ENCODE measurements at places on chromosomes 1 and 21.
A peak's percentile ranks its signal among the peaks of the same experiment; 100 is the strongest.

DNA sequence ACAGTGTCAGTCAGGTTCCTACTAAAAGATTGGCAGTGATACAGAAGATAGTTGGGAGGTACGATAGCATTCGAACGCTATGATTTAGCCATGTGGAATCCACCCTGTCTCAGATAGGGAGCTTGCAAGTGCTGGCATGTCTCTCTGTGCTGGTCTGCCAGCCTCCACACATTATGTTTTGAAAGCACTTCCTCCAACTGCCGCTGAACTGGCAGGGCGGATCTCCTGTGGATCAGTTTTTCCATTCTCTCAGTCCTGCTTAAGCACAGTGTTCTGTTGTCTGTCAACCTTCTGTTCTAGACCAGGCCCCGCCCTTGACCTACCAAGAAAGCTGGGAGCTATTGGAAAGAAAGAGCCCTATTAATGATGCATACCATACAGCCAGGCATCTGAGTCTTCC, 65.5 kb upstream of the PALMD start:
- no peak for DNase-seq

DNA sequence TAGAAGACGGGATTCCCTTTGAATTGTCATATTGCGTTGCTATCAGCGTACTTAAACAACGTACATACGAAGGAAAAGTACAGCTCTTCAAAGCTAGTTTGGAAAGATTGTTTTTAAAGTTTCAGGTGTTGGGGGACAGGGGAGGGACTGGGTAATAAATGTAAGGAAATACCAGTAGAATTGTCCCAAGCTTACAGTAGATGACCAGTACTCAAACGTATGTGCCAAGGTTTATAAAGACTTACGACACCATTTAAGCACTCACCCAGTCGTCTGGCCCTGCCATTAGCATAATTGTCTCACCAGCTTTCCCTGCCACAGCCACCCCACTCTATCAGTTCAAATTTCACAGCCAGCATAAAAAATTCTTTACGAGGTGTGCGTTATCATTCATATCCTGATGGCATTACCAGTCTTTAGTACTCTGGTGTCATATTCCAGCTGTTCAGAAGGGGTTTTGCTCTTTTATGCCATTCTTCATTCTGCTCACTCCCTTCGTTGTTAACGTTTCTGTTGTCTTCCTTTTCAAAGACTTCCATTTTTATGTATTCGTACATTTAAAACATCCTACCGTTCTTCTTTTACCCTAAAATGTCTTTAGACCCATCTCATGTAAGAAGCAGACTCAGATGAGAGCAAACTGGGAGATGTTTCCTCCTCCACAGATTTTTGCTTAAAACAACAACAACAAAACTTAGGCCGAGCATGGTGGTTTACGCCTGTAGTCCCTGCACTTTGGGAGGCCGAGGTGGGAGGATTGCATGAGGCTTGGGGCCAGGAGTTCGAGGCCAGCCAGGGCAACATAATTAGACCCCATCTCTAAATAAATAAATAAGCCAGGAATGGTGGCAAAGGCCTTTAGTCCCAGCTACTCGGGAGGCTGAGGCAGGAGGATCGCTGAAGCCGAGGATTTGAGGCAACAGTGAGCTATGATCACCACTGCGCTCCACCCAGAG, 1.0 kb upstream of the HP1BP3 start:
- no peak for DNase-seq

DNA sequence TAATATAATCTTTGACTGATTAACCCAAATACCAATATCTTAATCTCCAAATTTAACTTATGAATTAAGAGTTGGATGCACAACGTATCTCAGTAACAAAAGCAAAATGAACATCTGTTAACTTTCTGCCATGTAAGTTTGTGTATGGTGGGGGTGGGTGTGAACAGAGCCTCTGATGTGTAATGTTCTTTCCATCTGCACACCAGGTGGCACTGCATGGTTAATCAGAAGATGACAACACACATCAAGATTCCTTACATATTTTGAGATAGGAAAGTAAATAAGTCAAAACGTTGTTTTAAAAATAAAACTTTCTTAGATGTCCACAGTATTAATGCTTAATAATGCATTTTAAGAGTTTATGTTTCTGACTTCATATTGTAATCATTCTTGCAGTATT, 251.9 kb downstream of the DPYD start:
- DNase-seq = no peak

- DNase-seq = no peak
Observed at GRCh38 chr1:109814223-109814622, 50.5 kb upstream of the EPS8L3 start.

GRCh38 chr21:39955326-39955725, 88.1 kb downstream of the PCP4 start:
- no peak for DNase-seq

DNA sequence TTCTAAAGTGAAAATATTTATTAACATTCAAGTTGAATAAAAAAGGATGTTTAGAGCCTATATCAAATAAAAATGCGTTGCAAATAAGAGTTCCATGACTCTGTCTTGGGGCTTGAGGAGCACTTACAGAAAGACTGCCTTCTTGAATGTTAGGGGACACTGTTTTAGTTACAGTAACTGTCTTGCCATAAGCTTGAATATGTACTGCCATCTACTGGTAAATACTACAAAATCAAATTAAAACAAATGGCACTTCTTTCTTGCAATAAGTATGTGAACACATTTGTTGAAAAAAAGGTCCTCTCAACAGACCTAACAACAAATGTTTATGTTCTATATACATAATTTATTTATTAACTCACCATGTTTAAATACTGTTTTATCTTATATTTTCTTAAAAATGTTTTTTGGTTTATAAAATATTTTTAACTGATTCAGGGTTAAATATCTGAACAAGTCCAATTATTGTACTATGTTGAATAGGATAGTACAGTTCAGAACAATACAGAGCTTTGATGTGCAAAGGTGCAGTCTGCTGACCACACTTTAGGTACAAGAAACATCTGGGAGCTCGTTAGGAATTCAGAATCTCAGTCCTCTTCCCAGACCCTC, 199.5 kb downstream of the LRRIQ3 start:
- DNase-seq = peak; percentile 3

Measured in NCI-H2029 (cell line).